ENCODE measurements at places on chromosomes 6 and 20.

GRCh38 chr6:5034736-5035135 is 30.9 kb upstream of the RPP40 start:
- DNase-seq = no peak

DNA sequence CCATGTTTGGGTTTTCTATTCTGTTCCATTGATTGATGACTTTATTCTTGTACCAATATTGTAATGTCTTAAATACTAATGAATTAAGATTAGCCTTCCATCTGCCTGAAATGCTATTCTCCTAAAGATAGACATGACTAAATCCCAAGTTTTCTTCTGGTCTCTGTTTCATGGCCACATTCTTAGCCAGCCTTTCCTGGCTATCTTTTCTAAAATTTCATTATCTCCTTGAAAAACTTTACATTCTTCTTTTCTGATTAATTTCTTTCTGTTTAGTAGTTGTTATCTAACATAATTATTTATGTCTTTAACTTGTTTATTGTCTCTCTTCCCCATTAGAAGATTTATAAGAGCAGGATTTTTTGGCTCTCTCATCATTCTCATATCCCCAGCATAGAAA is 4.4 kb upstream of the PRIM2 start:
- no peak for DNase-seq

DNA sequence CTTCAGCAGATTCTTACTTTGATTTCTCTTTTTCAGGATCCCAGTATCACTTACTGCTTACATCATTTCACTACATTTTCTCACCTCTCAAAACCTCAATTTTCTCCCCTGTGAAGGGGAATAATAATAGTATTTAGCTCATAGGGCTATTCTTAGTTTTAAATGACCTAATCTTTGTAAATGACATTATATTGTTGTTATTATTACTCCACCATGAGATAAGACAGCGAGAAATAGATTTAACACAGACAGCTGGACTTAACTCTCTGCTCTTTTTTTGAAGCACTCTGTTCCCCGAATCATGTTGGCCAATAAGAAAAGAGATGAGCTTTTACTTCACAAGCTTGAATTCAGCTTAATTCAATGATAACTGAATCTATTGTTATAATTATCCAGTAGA is 108.5 kb upstream of the QKI start:
- DNase-seq = no peak

GRCh38 chr20:9180481-9181257 is 111.8 kb downstream of the PLCB4 start:
- DNase-seq = no peak

GRCh38 chr6:133966654-133967329 is 13.8 kb downstream of the TBPL1 start:
- DNase-seq = no peak

DNA sequence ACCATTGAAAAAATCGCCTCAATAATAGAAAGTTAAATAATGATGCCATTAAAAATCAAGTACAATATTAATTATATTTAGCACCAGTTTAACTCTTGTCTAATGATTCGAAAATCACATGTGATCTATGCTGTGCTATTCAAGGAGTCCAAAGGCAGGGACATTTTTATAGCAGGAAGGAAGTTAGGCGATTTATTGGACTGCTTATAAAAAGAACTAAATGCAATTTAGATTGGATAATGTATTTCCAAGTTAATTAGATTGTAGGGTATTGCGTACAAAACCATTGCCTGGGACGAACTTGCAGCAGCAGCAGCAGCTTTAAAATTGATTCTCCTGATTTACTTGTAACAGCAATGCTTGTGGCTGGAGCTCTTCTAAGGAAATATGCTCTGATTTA is 87.4 kb upstream of the TMEM181 start:
- DNase-seq = no peak

DNA sequence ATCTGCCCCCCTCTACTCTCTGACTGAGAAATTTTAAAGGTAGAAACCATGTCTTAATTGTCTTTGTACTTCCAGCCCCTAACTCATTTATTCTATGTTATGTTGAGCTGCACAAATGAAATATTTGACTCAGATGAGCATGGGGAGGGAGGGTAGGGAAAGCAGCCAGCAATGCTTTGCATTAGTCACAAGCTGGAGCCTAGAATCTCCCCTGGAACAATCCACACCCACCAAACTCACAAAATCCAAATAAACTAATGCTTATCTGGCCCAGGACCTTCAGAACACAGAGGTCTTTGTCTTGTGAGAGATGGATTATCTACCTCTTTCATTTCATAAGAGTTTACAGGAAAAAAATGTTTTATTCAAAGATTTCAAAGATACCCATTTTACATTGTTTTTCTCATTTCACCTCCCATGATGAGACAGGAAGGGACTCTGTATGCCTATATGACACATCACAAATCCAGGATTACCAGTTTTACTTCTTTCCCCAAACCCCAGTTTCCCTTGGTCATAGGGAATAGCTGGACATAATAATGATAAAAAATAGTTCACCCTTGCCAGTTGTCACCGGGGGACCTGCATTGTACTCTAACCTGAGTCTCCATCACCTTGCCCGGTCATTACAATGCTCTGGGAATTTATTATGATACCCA is 466.9 kb downstream of the KIF16B start:
- DNase-seq = no peak

DNA sequence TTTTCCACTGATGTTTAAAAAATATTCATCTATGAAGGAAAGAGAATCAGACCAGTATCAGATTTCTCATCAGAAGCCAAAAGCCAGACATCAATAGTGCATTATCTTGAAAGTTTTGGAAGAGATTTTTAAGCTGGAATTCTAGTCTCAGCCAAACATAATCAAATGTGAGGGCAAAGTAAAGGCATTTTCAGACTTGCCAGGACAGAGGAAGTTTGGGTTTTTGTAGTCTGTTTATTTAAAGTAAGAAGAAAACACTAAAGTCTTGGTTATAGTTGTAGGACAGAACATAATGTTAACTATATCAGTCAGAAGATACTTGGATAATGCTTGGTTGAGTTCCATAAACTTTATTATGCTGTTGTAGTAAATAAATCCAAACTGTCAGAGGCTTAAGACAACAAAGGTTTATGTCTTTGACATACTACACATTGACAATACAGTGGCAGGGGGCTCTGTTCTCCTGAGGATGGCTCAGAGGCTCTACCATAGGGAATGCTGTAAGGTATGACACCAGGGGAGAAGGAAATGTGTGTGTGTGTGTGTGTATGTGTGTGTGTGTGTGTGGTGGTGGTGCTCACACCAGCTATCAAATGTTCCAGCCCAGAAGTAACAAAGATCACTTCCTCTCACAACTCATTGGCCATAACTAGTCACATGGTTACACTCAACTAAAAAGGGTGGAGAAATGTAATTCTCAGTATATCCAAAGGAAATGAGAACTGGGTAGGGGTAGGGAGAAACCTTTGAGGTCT is 26.7 kb upstream of the YWHAB start:
- no peak for DNase-seq

DNA sequence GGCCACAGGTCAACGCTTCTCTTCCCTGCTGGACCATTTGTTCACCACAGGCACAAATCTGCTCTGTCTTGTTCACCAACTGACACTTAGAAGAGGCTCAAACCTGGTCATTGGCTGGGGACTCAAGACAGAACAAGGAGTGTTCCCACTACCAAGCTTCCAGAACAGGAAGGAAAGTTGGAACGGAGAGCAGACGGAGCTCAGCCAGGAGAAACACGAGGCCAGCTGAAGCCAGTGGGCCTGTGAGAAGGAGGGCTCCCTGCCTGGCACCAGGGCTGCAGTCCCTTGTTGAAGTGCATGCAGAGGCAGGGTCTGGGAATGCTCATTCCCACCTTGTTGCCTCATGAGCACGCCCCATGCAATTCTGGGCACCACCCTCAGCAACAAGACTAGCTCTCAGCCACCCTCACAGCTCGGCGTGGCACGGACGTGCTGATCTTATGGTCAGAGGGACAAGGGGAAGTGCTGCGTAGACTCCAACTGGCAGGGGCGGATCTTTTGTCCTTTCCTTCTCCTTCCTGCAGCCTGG is 236.6 kb upstream of the QKI start:
- no peak for DNase-seq

DNA sequence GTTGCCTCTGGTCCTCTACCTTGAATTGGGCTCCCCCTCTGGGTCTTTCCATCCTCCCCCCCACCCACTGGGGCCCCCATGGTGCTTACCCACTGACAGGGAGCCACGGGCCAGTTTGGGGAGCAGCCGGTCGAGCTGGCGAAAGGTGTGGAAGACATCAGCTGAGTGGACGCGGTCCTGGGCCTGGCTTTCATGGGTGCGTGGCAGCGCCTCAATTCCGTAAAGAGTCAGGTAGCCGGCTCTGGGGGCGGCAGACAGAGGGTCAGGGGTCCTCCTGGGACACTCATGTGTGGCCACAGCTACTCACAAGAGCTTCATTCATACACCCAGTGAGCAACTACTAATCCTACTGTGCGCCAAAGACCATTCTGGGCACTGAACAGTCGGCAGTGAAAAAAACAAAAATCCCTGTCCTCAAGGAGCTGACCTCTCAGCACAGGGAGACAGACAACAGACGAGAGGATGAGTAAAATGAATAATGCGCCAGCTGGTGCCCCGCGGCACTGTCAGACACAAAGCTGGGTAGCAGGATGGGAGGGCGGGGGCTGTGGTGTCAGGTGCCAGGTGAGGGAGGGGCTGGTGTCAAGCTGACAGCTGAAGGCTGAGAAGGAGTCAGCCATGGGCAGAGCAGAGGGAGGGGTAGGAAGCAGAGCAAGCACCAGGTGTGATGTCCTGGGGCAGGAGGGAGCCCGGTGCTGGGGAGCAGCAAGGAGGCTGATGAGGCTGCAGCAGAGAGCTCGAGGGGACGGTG is 28.3 kb downstream of the PTGIS start:
- no peak for DNase-seq

- no peak for DNase-seq
Measured at GRCh38 chr6:40444811-40445210, 142.4 kb downstream of the LRFN2 start.

- DNase-seq = no peak
Measured at GRCh38 chr6:82185948-82186535, 61.5 kb downstream of the IBTK start.

GRCh38 chr6:50143011-50143719 is 93.4 kb upstream of the DEFB112 start:
- no peak for DNase-seq

DNA sequence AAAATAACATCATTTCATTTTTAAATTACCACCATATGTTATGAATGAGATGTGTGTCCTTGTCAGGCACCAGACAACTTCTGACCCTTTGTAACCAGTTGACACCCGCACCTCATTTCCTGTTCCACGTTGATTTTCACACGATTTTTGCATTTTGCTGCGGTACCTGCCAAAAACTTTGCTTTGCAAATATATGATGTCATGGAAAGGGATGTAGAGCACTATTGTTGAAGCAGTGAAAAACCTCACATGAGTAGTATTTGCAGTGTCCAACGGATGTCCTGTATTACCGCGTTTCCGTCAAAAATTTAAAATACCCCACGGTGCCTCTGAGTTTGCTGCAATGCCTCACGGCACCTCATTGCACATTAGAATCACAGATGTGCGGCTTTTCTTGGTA is 115.6 kb downstream of the MTHFD1L start:
- no peak for DNase-seq

- DNase-seq = peak; percentile 92
Measured at GRCh38 chr20:44692932-44693480, 22.2 kb upstream of the CCN5 start.

DNA sequence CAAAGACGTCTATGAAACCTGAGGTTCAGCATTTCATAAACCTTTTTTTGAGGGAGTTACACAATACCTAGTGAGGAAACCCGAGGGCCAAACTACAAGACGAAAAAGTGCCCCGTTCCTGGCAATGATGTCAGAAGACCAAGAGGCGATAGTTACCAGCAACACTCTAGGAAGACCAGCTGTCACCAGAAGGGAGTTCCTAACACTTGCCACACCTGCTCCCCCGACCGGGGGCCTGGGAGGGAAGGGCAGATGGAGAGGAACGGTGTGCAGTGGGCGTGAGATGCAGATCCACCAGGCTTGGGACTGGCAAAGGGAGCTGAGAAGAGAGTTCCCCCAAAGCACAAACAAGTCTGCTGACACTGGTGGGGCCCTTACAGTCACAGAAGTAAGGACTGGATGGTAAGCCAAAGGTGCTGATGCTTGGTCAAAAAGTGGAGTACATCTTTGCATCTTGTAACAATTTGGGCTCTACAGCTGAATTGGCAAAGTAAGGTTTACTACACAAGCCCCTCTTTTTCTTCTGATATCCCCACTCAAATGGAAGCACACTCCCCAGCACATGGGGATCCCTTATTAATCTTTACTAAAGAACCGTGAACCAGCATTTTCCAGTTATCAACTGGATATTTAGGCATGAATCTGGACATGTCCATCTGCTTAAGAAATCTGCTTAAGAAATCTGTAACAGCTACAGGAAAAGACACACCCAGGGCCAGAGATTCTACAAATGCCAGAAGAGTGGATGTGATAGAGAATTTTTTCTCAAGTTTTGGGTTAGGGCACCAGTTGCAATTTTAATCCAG is 38.5 kb downstream of the PANK2 start:
- peak; percentile 50 for DNase-seq

DNA sequence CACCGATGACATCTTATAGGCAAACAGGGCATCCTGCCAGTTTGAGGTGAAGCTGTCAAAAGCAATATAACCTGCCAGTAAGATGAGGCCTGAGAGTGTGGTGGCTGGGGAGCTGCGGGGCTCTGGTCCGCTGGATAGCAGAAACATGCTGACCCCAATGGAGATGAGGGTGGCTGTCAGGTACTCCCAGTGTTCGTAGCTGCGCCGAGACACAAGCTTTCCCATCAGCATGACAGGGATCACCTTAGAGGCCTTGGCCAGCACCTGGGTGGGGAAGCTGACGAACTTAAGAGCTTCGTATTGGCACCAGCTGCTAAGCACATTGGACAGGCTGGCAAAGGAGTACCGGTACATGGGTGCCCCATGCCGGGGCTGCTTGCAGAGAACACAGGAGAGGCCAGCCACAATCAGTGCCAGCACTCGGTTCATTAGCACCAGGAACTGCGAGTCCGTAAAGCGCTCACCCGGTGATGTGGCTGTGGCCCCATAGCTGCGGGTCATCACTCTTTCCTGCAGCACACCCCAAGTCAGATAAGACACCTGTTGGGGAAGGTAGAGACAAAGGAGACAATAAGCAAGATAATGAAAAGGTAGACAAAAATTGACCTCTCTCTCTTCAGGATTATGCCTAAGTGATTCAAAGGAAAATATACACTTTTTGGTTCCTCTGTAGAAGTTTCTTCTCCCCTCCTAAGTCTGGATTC is 2.1 kb downstream of the SLC35B2 start:
- no peak for DNase-seq

DNA sequence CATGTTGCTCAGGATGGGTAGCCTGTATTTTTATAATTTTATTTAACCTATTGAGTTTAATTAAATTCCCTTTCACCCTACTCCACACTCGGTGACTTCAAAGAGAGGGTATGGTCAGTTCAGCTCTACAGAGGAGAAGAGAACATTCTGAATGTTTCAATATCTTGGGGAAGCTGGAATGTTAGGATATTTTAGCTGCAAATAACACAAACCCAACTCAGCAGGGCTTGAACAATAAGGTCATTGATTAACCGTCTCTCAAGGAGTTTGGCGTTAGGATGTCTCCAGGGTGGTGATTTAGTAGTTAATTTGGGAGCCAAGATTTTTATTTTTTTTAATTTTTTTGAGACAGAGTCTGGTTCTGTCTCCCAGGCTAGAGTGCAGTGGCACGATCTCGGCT is 143.6 kb upstream of the SALL4 start:
- DNase-seq = no peak
